ENCODE measurements at places on chromosomes 5 and 9. TPM values are rescaled to one million over a fixed set of nuclear protein-coding genes. Genes with fewer than 3 reads are reported as not detected.

DNA sequence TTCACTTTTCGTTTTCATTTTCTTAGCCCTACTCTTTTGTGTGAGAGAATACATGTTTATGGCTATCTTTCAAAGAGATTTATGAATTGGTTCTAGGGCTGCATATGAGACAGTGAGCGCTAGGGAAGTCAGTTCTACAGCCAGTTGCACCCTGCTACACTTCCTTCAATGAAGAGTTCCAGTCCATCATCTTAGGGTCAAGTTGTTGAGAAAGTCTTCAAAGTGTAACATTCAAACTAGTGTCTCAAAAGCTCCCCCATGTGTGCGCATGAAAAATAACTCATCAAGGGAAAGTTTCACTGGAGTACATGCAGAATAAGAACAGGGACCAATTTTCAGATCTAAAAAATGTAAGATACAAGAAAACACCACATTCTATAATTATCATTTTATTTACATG is 317.2 kb downstream of the DEPDC1B start:
- H3K4me1 ChIP-seq: no peaks in the 10 kb centered on the region
- no peaks in the 10 kb centered on the region for H3K36me3 ChIP-seq
- H3K27me3 ChIP-seq: peaks cover 4% of the 10 kb centered on the region
- no peak overlapping the region for H3K4me3 ChIP-seq

DNA sequence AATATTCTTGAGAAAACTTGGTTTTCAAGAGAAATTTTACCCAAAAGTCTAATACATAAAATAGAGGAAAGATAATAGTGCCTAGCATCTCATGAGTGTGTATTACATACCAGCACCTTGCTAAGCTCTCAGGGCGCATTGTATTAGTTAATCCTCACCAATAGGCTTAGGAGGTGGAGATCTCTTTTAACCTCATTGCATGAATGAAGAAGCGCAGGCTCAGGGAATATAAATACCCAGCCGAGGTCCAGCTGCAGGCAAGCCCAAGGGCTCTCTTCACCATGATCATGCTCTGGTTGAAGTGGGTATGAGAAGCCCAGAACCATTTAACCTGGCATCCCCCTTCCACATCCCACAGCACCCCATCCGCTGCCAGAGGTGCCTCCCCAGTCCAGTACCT is 46.0 kb downstream of the CAMK2A start:
- H3K27ac ChIP-seq: no peak overlapping the region
- no peak for DNase-seq
- H3K4me3 ChIP-seq: no peak overlapping the region
- no peaks in the 10 kb centered on the region for H3K27me3 ChIP-seq
- no peaks in the 10 kb centered on the region for H3K36me3 ChIP-seq

DNA sequence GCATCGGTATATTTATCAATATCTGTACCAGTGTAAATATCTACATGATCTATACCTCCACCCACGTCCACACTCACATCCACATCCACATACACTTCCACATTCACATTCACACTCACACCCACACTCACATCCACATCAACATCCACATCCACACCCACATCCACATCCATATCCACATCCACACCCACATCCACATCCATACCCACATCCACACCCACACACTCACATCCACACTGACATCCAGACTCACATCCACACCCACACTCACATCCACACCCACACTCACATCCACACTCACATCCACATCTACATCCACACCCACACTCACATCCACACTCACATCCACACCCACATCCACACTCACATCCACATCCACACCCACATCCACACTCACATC is 189.2 kb downstream of the IRX1 start:
- DNase-seq: no peak
- no peaks in the 10 kb centered on the region for H3K27me3 ChIP-seq
- no peak overlapping the region for H3K4me3 ChIP-seq

- no peak for DNase-seq
- no peaks in the 10 kb centered on the region for H3K27me3 ChIP-seq
- H3K4me1 ChIP-seq: no peaks in the 10 kb centered on the region
- no peaks in the 10 kb centered on the region for H3K36me3 ChIP-seq
- H3K4me3 ChIP-seq: no peak overlapping the region
Measured at GRCh38 chr5:98173334-98173733, 600.1 kb upstream of the RGMB start.

GRCh38 chr5:109740966-109741365 is 51.2 kb downstream of the MAN2A1 start:
- no peak for DNase-seq
- peaks cover 19% of the 10 kb centered on the region for H3K4me1 ChIP-seq
- H3K27me3 ChIP-seq: no peaks in the 10 kb centered on the region
- peaks cover 33% of the 10 kb centered on the region for H3K36me3 ChIP-seq
- no peak overlapping the region for H3K4me3 ChIP-seq
- no peak overlapping the region for H3K27ac ChIP-seq

DNA sequence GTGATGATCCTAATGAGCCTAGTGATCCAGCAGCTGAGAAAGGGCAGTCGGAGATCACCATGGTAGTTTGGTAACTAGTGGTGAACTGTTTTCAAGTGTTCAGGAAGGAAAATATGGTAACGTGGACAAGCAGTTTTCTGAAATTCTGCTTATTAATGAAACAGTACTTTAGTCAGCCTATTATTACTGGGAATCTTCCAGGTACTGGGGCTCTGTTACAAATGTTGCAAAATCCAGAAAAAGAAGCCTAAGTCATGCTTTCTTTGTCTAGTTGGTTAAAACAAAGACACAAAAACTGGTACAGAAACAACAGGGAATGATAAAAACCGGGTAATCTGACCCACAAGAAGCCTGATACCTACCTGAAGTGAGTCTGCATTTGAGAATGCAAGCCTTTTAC is 18.2 kb downstream of the TTC23L start:
- H3K4me1 ChIP-seq: no peaks in the 10 kb centered on the region
- peaks cover 1% of the 10 kb centered on the region for H3K27me3 ChIP-seq
- H3K4me3 ChIP-seq: no peak overlapping the region
- DNase-seq: no peak

IL4 gene
- not detected for total RNA-seq

EFCAB9 gene
- not detected for total RNA-seq

LCN15 gene
- total RNA-seq: not detected

All from activated CD4-positive, alpha-beta T cell treated with anti-CD3 and anti-CD28 coated beads, Interleukin-2, amount 10 ng/mL, durations not matched to agents 7 days and 5 days (primary cell).